ENCODE measurements at places on chromosomes 16 and 17. TPM values are rescaled to one million over a fixed set of nuclear protein-coding genes. Genes with fewer than 3 reads are reported as not detected.

PABPN1L gene
- not detected for polyA plus RNA-seq

DNA sequence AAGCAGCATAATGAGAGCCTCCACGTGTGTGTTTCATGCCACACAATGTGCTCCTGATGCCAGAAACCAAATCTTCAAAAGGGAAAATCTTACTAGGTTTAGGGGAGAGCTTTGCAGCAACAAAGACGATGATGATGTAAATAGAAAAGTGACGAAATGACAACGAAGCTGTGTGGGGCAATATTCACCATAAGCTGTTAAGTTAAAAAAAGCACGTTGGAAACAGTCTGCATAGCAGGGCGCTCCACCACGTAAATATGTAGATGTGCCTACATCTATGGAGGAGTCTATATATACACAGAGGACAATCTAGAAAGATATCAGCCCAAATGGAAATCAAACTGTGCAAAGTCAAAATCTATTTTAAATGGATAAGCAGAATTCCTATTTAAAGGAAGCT is 61.0 kb downstream of the RPH3AL start:
- DNase-seq: no peak

GRCh38 chr16:73753931-73754330 is 542.7 kb upstream of the PSMD7 start:
- no peak for DNase-seq

DNA sequence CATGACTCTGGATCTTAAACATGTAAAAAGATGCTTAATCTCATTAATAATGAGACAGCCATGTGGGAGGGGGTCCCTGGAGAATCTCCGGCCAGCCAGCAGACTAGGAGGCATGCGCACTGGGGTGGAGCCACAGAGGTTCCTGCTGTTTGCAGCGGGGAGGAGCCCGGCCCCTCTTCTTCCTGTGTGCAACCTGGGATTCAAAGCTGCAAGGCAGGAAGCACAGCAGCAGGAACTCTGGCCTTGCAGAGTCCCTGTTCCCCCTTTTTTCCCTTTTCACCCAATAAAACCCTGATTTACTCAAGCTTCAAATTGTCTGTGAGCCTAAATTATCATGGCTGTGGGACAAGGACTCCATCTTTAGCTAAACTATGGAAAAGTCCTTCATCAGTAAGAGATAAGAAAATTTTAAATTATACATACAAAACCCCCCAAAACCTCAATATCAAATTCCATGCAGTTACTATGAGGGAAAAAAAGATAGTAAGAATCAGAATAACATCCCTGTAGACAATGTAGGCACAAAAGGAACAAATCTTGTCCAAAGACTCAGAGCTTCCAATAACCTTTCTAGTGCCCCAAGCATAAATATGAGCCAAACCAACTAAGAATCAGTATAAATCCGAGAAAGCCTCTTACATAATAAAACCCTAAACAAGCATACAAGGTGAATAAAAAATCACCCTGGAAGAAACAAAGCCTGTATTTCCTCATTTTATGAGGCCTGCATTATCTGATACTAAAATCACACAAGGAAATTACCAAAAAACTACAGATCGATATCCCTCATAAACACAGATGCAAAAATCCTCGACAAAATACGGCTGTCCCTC is 12.1 kb downstream of the CFDP1 start:
- DNase-seq: no peak

- no peak for DNase-seq
Measured at GRCh38 chr16:12449795-12450194, 353.9 kb downstream of the CPPED1 start.

DNA sequence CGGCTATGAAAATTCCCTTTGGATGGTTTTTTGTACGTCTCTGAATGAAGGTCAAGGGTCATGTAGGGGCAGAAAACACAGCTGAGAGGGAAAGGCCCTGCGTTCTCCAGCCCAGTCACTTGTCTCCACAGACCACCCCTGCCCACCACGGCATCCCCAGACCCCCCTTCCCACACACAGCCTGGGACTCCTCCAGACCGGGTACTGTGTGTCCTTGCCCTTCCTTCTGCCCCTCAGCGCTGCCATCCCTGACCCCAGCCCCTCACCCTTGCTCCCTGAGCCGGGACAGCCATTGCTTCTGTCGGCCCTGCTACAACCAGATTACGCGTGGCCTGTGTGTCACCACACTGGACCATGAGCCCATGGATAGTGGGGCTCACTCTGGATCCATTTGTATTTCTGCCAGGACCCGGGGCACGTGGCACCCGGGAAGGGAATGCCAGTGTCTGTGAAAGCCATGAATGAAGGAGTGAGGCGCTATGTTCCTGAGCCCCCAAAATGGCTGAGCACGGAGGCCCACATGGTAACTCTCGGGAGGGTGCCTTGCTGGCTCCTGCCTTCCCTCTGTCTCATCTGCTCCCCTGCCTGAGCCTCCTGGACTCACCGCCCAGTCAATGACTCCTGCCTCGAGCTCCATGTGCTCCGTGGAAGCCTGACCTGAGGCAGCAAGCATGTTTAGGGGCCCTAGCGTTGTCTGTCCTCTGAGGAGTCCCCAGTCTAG is 139.1 kb upstream of the FOXF1 start:
- DNase-seq: no peak

Data from naive B cell (primary cell).